ENCODE measurements at places on chromosomes 3 and 15.

DNA sequence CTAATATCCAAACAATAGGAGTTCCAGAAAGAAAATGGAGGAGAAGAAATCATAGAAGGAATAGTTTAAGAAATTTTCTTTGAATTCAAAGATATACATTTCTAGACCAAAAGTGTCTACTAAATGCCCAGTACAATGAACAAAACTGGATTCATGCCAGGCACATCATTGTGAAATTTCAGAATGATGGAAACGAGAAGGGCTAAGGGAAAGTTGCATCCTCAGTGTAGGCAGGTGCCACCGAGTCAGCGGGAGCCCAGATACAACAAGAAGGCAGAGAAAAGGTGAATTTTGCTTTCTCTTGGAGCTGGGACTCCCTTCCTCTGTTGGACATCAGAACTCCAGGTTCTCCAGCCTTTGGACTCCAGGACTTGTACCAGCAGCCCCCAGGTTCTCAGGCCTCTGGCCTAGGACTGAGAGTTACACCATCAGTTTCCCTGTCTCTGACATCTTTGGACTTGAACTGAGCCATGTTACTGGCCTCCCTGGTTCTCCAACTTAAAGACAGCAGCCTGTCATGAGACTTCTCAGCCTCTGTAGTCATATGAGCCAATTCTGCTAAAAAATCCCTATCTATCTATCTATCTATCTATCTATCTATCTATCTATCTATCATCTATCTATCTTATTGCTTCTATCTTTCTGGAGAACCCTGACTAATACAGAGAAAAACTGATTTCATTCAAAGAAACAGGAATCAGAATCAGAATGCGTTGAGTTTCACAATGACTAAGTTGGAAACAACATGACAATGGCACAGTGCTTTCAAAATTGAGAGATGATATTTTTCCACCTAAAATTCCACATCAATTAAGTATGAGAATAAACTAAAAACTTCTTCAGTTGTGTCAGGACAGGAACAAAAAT lies 207.7 kb downstream of the FAM43A start:
- DNase-seq = no peak

DNA sequence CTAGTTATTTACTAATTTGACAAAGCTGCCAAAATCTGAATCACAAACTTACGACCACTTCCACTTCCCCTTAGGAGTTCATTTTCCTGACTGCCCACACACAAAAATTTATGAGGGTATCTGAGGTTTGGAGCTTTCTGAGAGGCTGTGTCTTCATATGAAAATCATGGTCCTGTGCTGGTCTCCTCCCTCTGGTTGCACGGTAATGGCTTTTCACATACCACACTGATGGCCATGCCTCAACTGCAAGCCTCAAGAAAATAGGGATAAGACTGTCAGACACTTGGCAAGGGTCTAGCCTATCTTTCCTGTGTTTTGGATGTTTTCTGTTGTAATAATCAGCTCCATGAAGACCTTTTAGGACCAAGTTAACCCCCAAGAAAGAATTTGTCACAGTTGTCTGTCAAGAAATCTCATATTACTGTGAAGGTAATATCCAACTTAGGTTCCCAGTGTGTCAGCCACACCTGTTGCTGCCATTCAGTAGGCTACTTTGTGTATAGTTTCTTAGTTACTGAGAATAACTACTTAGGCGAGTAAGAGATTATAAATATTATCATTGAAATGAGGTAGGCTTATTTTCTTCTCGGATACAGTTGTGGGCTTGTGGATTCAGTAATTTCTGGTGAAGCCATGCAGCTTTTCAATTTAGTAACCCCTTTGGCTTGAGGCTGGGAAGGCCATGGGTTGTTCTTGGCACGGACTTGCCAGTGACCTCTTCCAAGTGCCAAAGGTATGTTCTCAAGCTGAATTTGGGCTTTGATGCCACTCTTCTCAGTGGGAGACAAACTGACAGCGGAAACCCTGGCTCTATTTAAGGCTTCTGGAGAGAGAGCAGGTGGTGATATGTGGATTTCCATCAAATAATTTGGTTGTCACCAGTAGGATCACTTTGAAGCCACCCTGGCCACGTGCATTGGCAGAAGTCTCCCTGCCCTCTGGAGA lies 101.1 kb downstream of the RYR3 start:
- DNase-seq = no peak

- no peak for DNase-seq
Measured at GRCh38 chr3:7029562-7029961, 168.6 kb downstream of the GRM7 start.

DNA sequence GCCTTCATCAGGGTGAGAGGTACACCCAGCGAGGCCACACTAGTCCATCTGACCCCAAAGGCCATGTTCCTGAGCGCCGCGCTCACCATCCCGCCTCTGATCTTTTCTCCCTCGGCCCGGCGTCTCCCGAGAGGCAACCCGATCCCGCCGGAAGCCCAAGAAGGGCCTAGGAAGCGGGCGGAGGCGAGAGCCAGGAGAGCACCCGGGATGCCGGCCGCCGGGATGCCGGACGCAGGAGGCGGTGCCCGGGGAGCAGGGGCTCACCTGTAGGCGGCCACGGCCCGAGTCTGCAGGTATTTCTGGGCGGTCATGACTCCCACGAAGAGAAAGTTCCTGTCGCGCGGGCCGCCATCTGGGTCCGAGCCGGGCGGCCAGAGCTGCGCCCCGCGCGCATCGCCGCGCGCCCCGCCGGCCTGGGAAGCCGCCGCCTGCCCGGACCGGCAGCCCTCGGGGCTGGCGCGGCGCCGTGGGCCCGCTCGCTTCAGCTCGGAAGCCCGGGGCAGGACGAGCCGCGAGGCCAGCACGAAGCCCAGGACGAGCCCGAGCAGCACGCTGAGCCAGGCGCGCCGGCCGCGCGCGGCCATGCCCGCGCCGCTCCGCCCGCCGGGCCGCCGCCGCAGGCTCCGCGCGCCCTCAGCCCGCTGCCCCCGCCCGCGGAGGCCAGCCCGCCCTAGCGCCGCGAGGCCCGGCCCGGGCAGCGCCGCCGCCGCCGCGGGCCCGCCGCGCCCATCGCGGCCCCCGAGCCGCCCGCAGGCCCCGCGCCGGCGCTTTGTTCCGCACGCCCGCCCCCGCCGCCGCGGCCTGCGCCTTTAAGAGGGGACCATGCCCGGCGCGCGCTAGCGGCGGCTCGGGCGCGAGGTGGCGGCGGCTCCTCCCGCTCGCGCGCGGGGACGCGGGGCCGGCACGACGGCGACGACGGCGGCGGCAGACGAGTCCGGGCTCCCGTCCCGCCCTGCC lies 697 bp downstream of the CHSY1 start:
- DNase-seq = no peak

DNA sequence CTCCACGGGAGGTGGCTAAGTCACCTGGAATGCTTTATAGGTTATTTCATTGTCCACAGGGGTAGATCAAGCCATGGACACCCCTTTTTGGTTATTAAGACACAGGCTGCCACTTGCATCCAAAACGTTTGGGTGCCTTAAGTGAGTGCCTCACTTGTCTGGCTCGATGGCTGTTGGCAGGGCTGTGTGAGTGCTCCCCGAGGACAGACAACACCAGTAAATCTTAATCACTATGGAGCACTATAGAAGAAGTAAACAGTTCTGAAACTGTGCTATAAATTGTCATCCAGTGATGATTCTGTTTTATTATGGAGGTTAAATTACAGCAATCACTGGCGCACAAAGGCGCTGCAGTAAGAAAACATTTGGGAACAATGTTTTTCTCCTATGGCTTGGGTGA lies 215.5 kb downstream of the CACNA2D3 start:
- no peak for DNase-seq

DNA sequence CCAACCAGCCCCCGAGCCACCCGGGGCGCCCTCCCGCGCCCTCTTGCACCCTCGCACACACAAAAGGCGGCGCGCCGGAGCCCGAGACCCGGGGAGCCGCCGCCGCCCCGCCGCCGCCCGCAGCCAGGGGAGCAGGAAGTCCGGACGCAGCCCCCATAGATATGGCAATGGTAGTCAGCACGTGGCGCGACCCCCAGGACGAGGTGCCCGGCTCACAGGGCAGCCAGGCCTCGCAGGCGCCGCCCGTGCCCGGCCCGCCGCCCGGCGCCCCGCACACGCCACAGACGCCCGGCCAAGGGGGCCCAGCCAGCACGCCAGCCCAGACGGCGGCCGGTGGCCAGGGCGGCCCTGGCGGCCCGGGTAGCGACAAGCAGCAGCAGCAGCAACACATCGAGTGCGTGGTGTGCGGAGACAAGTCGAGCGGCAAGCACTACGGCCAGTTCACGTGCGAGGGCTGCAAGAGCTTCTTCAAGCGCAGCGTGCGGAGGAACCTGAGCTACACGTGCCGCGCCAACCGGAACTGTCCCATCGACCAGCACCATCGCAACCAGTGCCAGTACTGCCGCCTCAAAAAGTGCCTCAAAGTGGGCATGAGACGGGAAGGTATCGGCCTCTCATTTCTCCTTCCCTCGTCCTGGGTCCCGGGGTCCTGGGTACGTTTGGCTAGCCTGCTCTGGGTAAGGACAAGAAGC lies 1.6 kb downstream of the NR2F2 start:
- DNase-seq = no peak

- no peak for DNase-seq
Measured at GRCh38 chr15:51349156-51349844, 7.8 kb downstream of the GLDN start.

DNA sequence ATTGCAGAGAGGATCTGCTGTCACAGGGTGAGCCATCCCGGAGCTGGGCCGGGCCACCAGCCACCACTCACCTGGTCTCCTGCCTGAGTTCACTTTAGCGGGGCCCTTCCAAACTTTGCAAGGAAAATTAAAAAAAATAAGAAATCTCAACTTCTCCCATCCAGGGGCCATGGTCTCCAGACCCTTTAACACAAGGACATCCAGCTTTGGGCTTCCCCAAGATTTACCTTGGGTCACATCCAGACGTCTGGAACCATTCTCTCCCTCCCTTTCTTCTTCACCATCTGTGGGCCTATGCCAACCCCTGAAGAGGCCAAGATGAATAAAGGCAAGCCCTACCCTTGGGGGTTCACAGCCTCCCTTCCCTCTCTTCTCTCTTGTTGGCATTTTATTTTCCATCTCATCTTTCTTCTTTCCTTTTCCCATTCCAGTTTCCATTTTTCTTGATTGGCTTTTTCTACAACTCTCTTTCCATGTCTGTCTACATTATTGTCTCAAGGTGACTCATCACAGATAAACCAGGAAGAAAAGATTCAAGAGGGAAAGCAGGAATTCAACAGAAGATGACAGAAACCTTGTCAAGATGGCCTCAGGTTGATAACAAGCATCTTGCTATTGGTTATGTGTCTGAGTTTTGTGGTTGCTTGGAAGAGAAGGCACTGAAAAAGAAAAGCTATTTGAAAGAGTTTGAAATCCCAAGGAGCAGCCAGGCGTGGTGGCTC lies 49.5 kb downstream of the ITGA11 start:
- DNase-seq = no peak

DNA sequence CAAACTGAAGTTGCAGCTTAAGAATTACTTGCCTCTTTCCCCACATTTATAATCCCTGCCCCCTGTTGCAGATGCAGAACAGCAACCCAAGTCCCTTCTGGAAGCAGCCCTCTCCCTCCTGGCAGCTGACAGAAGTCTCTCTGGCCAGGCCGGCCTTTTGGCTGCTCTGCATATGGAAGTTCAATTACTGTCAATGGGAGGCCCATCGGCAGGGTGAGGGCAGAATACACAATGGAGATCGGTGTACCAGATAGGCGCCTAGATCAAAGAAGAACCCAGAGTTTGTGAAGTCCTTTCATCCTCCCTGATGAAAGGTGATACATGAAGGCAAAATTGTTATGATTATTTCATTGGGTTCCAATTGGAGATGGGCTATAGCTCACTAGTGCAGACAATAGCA lies 327.9 kb upstream of the CTNNB1 start:
- no peak for DNase-seq

- no peak for DNase-seq
Measured at GRCh38 chr3:68447885-68448284, 484.5 kb downstream of the TAFA4 start.

DNA sequence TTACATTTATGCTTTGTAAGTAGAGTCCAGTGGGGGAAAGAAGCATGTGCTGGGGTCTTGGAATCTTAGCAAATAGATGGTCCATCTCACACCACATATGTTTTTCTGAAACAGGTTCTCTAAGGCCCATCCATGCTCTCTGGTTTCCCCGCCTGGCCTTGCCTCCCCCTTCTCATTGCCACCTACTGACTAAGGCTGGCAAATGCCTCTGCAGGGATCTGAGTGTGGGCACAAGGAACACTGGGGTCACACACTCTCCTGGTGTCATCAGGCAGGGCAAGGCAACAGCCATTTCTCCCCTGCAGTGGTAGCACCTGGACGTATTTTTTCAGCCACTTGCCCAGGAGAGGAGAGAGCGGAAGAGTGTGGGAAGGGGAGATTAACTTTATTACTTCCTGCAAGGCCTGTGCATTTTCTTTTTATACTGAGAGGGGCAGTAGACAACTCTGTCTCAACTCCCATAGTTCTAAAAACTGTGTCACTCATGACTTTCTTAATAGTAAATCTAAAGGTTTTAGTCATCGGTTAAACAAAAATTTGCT lies 804.2 kb upstream of the NECTIN3 start:
- no peak for DNase-seq

DNA sequence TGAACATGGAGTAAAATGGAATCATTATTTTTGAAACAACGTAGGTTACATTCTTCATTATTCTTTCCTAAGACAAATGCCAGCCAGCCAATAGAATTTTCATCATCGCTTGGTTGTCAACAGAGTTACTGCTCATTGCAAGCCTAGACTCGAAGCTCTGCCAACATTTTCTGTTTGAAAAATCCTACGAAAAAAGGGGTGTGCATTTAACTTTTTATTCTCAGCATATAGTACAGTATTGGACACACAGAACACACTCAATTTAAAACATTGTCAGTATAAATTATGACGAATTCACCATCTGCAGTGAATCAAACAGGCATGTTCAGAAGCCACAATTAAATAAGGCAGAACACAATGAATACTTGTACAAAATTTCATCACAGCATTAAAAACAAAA lies 232.1 kb downstream of the NR1D2 start:
- no peak for DNase-seq

GRCh38 chr15:88636050-88636449 lies 2.8 kb upstream of the ISG20 start:
- DNase-seq = no peak

GRCh38 chr3:141894524-141895176 lies 18.2 kb downstream of the ATP1B3 start:
- DNase-seq = peak; percentile 62

GRCh38 chr3:138625707-138626365 lies 17.3 kb downstream of the FAIM start:
- no peak for DNase-seq

- DNase-seq = no peak
Measured at GRCh38 chr15:36810656-36811449, 231.4 kb downstream of the CDIN1 start.

- DNase-seq = no peak
Measured at GRCh38 chr3:4656059-4656458, 162.9 kb downstream of the ITPR1 start.

DNA sequence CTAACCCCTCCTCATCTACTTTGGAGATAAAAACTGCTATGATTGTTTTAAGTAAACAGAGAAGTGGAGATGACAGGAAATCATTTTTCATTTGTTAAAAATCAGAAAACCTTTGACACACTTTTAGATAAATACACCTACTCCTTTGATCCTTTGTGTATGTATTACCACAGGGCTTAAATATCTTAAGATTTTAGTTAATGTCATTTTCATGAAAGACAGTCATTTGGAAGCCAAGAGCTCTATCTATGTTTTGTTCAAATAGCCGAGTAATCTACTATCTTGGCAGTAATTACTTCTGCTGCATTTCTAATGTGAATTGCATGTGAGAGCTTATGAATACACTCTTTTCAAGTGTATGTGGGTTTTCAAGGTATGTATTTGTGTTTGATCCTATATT lies 2.0 kb downstream of the ARPP21 start:
- DNase-seq = no peak

- DNase-seq = no peak
Measured at GRCh38 chr15:42796955-42797782, 60.2 kb upstream of the CDAN1 start.

Data from AML-193 (cell line).